ENCODE measurements at places on chromosomes 4 and X. TPM values are rescaled to one million over a fixed set of nuclear protein-coding genes. Genes with fewer than 3 reads are reported as not detected.

GRCh38 chr4:52852041-52852440 is 10.1 kb upstream of the RASL11B start:
- no peak for DNase-seq

- DNase-seq: no peak
Measured at GRCh38 chrX:120813982-120814381, 61.7 kb downstream of the CT47B1 start.

DNA sequence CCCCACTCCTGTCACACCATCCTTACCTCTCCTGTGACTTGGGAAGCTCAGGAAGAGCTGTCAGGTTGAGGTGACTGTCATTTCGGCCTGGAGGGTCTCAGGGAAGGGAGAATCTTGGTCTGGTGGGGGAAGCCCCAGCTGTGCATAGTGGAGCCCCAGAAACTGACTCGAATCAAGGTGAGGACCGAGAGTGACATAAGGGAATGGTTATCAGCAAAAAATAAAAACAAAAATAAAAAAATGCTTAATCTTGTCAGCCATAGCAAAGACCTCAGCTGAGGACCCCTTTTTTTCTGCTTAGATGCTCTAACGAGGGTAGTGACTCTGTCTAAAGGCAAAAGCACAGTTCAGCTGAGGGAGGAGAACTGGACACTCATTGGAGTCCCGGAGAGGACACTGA is at the start of gene MAGEB17:
MAGEB17 (plus strand) TSS at position 301 of the 400 bp plus-strand sequence. CDS start 2,902 bp downstream, outside the sequence.
- no peak for DNase-seq

DNA sequence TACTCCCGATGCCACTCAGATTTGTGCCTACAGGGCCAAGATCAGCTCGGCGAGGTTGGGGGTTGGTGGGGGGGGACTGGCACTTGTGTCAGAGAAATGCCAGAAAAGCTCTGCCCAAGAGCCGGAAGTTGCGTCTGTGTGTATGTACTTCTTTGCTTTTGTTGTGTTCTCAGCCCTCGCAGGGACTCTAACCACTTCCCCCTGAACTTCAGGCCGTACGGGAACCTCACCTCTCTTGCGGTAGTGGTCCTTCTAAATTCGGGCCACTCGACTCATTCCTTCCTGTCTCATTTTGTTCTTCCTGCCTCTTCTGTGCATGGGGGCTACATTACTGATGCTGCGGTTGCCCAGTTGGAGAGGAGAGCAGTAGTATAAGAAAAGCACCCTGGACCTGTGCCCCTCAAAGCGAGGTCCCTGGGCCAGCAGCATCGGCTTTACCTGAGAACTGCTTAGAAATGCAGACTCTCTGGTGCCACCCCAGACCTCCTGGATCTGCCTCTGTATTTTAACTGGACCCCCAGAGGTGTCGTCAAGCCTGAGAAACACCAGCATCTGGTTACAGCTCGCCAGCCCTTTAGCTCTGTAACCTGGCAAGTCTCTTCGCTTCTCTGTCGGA is 146.3 kb upstream of the RPS6KA3 start:
- no peak for DNase-seq

GRCh38 chrX:150409486-150409885 is 46.4 kb downstream of the MAMLD1 start:
- DNase-seq: no peak

DNA sequence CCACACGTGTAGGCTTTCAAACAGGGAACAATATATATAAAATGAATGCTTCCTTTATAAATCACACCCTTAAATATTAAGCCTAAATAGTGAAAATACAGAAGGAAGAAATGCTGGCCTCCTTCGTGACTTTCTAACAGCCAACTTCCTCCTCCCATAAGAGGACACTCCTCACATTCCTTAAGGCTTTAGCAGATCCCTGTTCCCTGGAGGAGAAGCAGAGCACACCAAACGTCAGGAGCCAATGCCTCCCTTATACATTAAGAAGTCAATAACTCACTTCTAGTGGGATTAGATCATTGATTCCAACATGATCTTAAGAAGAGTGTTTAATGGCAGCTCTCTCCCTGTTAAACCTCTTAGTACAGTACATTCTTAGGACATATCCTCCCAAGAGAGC is 108.4 kb upstream of the FAM241A start:
- no peak for DNase-seq

- no peak for DNase-seq
Measured at GRCh38 chr4:152713951-152714705, 34.3 kb upstream of the TMEM154 start.

- no peak for DNase-seq
Measured at GRCh38 chr4:182449930-182450439, 206.8 kb downstream of the TENM3 start.

- peak; percentile 65 for DNase-seq
Measured at GRCh38 chrX:49172280-49172780, 632 bp downstream of the PLP2 start.

- no peak for DNase-seq
Measured at GRCh38 chr4:171742436-171742835, 70.8 kb upstream of the GALNTL6 start.

DNA sequence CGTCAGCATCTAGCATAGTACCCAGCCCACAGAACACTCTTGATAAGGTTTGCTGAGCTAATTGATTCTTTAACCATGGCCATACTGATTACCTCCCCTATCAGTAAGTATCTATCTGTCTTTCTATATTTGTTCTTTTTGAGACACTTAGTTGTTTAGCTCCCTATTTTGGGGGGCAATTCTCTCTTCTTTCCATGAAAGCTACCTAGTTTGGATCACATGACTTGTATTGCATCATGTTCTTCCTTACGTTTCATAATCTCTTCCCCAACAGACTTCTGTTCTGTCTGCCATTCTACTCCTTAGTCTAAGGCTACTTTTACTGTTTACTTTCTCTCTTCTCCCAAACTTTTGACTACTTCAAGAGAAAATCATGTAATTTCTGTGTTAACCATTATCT is 39.0 kb downstream of the TBC1D19 start:
- DNase-seq: no peak

DNA sequence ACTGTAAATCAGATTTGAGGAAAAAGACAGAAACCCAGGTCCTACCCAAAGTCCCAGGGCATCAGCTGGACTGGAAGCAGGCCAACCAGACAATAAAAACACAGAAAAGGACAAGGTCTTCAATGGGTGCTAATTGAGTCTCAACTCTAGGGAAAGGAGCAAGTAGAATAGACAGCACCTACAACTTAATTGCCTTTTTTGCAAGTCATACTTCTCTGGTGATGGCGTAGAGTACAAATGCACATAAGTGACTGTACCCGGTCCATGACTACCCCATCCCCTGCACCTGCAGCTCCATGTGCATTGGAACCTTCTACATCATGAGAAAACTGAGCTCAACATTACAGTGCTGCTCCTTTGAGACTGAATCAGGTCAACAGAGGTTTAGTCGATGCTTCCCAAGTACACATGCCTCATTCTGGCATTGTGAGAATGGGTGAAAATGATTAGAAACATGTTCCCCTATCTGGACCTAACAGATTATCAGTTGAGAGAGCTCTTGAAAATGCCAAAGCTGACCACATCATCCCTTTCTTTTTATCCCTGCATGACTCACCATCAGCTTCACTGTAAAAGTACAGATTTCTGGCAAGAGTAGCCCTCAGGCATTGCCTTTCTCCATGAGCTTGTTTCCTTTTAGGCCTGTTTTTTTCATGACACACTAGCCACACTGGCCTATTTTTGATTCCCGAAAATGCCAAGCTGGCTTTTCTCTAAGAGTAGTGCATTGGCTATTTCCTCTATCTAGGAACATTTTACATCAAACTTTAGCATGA is 298.3 kb downstream of the HS3ST1 start:
- DNase-seq: peak; percentile 2

The SCRG1 gene
- total RNA-seq: not detected

The MAGEC2 gene
- total RNA-seq: not detected

DNA sequence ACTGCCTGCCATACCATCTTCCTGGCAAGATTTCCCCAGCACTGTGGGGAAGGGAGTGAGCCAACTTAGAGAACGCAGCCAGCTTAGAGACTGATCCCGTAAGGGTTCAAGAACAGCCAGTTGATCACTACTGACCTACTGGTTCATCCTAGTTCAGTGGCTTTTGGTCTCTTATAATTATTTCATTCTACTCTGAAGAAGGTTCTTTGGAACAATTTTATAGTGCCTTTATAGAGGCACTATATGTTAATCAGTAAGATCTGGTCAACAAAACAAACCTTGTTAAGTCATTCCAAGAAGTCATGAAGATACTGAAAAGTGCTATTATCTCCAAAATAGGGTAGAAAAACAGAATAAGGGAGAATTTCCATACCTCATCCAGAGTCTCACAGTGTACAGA is 33.2 kb upstream of the ENPEP start:
- DNase-seq: no peak

The WDR17 gene
- not detected for total RNA-seq

GRCh38 chr4:17702641-17703040 is 78.8 kb downstream of the FAM184B start:
- no peak for DNase-seq

DNA sequence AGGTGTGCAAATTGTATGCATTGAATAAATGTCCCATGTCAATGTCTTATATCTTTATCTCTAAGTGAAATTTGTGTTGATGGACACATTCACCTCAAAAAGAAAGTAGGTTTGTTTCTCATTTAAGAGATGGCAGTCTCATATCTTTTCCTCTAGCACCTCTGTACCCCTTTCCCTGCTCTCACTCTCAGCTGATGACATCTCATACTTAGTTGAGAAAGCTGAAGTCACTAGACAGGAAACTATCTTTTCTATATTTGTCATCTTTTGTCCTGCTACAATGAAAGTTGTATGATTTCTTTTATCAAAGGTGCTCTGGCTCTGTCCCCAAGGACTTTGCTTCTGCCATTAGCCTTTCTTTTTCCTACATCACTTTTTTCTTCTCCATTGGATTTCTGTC is 84.0 kb upstream of the GRPR start:
- no peak for DNase-seq

- DNase-seq: no peak
Measured at GRCh38 chr4:104235967-104236366, 258.7 kb downstream of the CXXC4 start.

The MAGEB18 gene
- total RNA-seq: not detected

DNA sequence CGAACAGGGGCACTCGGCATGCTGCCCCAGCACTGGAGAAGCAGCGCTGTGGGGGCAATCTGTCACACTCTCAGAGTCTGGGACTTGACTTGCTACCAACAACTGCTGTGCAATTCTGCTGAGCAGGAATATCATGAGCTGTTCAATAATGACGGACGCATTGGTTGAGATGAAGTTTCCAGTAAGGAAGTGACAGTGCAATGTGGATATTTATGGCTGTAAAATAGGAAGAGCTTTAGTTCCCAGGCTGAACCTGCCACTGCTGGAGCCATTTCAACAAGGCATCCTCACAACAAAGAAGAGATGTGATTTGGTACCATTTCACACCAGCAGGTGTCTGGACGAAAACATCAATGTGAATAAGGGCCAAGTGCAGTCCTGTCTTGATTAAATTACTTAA is 24.2 kb downstream of the CHST7 start:
- DNase-seq: no peak

The TCEAL6 gene
- not detected for total RNA-seq

The ZNF157 gene
- total RNA-seq: not detected

GRCh38 chrX:6732101-6732500 is 197.2 kb upstream of the VCX3A start:
- no peak for DNase-seq

DNA sequence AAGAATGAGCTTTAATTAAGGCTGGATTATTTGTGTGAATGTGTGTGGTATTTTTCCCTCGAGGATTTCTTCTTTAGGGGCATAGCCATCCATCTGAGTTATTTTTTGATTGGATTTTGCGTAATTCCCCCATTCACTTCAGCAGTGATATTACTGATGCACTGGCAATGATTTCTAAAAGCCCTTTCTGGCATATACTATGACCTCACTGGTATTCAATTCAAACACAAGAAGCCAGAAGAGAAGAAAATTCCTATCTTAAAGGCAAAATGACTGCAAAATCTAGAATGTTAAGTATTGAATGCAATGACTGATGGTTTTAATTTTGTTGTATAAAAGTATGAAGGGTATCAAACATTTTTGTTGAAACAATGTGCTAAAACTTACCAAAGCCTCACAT is 71.1 kb upstream of the DDIT4L start:
- peak; percentile 1 for DNase-seq

DNA sequence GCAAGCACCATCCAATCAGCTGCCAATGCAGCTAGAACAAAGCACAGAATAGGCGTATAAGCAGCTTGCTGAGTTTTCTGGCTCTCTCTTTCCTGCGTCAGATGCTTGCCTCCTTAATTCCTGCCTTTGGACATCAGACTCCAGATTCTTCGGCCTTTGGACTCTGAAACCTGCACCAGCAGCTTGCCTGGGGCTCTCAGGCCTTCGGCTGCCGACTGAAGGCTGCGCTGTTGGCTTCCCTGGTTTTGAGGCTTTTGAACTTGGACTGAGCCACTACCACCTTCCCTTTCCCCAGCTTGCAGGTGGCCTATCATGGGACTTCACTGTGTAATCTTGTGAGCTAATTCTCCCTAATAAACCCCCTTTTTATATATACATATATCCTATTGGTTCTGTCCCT is 6.1 kb downstream of the TMEM192 start:
- DNase-seq: no peak

- peak; percentile 14 for DNase-seq
Measured at GRCh38 chr4:52037689-52038102, 403 bp downstream of the SGCB start.

The BBS12 gene
- total RNA-seq: 2.1 TPM

The CBR4 gene
- 8.3 TPM for total RNA-seq

The NDUFC1 gene
- total RNA-seq: 70.4 TPM

- DNase-seq: no peak
Measured at GRCh38 chrX:76796311-76796710, 368.8 kb downstream of the MAGEE1 start.

GRCh38 chrX:103687696-103688201 is 1.2 kb upstream of the MORF4L2 start:
- DNase-seq: peak; percentile 67

The PAGE5 gene
- not detected for total RNA-seq

The ADGRG2 gene
- not detected for total RNA-seq

The SPIN2A gene
- total RNA-seq: 0.12 TPM

DNA sequence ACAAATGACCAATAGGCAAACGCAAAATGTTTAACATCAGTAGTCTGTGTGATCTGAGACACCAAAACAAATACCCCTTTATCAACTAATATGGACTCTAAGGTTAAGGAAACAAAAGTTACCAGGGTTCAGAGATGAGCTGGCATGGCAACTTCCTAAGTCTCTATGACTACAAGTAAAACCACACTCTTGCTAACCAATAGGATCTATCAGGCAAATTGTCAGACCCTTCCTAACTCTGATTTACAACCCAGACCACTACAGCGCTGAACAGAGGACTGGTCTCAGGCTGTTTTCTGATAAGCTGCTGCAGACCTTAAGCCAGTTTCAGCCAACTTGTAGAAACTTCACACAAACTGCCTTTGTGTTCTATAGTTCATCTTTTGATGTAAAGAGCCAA is 608.0 kb downstream of the TLL1 start:
- no peak for DNase-seq

GRCh38 chr4:25756503-25756902 is 100.9 kb downstream of the SLC34A2 start:
- no peak for DNase-seq

GRCh38 chr4:117893207-117893606 is 141.1 kb upstream of the NDST3 start:
- no peak for DNase-seq

The F8A2 gene
- not detected for total RNA-seq

The DDIT4L gene
- total RNA-seq: 4.2 TPM

- DNase-seq: no peak
Measured at GRCh38 chr4:56271131-56271530, 116.2 kb downstream of the AASDH start.

Measured in HFFc6 (cell line).